ENCODE measurements at places on chromosomes 4 and X.

DNA sequence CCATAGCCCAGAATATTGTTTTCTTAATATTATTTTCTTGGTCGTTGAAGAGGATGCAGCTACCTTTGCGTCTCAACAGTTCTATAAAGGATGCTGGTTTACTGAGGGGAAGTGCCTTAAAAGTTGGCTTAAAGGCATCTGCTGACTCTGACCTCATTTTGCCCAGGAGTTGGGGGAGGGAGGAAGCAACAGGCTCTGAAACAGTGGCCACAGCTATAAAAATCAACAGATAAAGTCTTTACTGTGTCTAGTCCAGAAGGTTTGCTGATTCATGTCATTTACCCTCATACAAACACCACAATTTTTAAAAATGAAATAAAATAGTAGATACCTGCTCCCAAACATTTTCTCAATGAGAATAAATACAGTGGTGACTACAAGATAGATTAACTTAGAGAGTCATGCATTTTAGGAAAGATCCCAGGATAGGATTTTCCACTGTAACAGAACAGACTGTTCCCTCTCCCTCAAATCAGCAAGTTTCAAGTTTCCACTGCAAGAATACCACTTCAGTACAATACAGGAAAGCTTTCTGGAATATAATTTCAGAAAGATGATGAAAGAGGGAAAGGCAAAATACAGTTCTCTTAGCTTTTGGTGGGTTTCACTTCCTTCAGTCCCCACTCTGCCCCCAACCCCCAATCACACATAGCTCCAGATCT is 1.9 kb downstream of the PHKA1 start:
- no peak for DNase-seq

DNA sequence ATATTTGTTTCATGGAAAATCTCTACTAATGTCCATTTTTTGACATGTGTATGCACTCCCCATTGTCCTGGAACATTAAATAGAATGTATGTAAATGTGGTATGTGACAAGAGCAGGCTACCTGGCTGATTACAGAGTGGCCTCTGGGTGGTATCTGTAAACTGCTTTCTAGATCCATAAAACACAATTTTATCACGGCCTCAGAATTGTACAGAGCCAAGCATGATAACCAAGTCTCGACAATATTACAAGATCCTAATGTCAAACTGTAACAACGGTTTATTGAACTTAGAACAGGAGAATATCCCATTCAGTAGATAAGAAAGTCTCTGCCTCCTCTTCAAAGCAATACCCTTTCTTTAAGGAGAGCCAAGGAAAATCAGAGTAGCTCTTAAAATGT is 212.4 kb downstream of the PCDH7 start:
- no peak for DNase-seq

DNA sequence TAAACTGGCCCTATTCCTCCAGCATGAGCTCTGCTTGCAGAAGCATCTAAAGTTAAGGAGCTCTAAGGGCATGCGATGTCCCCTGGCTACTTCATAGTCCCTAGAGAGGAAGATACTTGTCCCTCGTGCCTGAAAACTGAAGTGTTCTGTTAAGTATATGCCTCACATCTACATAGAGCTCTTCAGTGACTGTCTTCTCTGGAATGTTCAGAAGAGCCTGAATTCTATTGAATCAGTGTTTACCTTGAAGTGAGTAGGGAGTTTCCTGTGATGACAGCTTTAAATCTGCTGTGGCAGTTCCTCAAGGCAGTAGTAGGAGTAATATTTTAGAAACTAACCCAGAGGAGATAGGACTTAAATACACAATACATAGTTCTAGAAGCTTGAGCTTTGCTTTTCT is 111.2 kb downstream of the ZNF518B start:
- DNase-seq: no peak

DNA sequence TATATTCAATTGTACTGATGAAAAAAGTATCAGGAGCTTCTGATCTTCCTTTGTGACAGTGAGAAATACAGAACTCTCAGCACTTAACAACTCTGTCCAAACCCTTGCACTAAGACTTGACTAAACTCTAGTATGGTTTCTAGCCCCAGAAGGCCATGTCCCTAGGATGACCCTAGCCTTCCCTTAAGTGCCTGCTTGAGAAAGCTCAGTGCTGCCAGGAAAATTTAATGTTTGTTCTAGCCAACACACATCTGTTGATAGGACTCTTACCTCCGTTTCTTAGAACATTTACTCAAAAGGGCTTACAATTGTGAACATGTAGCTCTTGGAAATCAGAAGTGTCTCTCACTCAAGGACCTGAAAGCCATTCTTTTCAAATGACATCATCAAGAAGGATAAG is 1055.2 kb upstream of the FTHL17 start:
- no peak for DNase-seq

DNA sequence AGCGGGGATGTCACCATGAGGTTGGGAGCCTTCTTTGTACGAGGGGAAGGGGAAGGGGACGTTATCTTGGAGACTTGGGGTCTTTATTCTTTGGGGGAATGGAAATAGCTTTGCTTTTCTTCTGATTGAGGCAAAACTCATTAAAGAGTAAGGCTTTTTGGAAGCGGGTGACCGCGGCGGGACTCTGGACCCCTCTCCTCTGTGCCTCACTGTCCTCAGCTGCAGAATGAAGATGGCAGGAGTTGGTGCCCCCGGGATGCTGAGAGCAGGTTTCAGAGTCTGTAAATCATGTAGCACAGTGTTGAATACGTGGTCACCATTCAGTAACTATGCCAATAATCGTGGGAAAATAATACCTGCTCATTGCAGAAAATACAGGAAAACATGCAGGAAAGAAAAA is 32.1 kb downstream of the HTT-AS start:
- DNase-seq: no peak

DNA sequence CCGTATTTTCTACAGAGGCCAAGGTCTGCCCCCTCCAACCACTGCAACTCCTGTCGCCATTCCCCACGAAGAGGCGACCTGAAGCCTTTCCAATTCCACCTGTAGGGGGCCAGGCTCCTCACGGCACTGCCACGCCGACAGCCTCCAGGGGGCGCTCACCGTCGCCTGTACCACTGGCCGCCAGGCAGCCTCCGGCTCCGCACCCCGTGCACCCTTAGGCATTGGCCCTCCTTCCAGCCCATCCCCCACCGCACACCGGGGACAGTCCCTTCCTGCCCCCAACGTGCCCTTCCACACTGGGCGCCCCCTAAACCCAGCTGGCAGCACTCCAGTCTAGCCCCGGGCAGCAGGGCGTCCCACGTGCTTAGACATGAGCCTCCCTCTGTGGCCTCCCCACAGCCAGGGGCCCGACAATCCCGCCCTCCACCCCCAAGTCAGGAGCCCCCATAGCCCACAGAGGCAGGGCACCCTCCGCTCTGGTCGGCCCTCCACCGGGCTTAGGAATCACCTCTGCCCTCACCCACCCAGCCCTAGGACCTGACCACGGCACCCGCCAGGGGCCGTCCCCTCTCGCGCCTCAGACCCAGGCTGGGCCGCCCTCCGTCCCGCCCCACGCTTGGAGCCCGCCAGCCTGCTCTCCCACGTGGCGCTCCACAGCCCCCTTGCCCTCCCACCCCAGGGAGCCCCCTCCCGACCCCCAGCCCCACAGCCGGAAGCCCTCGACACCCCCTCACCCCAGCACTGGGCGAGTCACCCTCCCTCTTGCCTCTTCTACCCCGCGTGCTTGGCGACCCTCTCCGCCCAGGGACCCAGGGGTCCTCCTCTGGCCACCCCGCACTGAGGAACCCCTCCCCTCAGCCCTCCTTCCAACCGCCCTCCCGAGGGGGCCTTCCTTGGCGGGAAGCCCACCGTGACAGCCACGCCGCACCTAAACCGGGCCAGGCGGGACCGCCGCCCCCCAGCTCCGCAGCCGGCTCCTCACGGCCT is 711 bp downstream of the PNMA6E start:
- DNase-seq: peak; percentile 94

DNA sequence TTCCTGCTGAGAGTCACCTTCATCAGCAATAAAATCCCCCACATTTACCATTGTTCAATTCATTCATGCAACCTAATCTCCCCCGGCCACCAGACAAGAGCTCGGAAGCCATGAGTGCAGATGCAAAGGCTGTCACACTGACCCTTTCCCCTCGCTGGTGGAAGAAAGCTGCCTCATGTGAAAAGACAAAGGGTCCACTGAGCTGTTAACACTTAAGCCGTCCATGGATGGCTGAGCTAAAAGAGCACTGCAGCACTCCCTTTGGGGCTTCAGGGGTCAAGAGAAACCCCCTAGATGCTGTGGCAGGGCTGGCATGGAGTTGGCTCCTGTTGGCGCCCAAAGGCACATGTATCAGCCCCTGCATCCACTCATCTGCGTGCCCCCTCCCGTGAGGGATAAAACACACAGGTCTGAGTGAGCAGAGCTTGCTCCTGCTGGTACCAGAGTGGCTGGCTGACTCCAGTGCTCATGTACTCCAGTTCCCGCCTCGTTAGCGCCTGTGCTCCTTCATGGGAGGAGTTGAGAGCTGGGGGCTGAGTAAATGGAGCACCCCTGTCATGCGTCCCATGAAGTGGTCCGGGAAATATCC is 216.5 kb downstream of the PDHA2 start:
- DNase-seq: no peak

DNA sequence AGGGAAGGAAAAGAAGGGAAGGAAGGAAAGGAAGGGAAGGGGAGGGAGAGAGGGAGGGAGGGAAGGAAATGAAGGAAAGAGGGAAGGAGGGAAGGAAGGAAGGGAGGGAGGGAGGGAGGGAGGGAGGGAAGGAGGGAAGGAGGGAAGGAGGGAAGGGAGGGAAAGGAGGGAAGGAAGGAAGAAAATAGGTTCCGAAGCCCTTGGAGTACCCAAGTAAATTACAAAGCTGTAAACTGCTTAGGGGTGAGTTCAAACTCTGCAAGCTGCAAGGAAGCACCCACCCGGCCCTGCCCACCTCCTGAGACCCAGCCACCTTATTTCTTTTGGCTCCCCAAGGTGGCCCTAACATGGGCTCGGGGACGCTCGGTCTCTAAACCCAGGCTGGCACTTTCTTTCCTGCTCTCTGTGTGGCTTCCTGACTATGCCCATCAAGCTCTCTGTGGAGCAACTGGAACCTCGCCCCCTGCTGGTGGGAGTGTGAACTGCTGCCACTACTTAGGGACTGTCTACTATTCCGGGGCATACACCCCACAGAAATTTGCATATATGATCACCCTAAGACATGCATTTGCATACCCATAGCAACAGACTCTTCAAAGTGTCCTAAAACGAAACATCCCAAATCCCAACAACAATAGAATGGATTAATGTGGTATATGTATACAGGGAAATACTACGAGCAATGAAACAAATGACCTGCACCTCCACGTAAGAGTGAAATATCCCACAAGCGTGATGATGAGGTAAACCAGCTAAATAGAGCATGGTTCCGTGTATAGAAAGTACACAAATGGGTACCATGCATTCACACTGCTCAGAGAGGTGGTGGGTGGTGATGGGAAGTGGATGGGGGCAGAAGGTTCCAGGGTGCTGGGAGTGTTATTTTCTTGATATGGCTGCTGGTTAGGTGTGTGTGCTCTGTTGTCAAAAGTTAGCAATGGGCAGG is 151.7 kb upstream of the TBL1X start:
- peak; percentile 77 for DNase-seq

DNA sequence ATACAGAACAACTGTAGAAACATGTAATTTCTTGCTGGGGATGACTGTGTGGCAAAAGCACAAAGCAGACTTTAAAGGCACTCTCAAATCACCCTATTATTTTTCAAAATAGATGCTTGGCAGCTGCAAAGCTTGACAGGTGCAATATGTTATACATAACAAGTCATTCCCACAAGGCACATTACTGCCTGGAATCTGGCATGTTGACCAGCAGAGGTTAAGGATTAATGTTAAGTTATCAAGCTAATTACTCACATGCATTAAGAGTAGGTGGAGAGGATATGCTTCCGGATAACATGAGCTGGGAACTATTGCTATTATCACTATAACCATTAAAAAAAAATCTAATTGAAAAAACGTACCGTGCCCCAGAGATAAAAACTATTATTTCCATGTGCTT is 17.8 kb downstream of the ANOS1 start:
- no peak for DNase-seq

GRCh38 chrX:9562851-9563250 is 98.0 kb downstream of the TBL1X start:
- DNase-seq: no peak

DNA sequence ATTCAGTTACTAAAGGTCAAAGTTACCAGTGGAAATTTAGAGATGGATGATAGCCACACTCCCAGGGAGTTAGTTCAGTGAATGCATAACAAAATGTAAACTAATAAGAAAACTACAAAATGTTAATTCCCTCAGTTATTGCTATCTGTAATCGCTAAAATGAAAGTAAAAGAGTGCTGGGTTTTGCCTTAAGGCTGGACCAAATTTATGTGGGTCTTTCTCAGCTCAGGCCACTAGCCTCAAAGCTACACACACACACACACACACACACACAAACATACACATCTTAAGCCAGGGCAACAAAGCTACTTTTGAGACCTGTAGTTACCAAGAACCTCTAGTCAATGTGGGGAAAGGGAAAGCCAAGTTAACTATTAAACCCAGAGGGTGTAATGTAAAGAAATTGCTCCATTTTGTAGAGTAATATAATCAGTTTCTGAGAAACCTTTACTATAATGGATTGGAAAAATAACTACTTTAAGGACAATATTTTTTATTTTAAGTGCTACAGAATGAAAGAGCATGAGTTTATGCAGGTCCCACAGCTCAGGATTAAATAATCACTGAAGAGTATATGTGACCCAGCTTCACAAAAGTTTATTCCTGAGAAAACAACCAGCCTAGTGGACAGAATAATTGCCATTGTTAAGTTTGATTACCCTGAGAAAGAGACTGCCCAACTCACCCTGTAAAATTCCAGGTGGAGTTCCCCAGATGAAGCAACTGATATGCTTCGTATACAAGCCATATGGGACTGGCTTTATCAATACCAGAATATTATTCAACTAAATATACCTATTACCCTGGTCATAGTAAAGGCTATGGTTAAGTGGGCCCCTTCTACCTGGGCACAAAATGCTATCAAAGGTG is 8.9 kb upstream of the UGT2A3 start:
- no peak for DNase-seq
